ENCODE measurements at places on chromosomes 13 and 19. TPM values are rescaled to one million over a fixed set of nuclear protein-coding genes. Genes with fewer than 3 reads are reported as not detected.

DNA sequence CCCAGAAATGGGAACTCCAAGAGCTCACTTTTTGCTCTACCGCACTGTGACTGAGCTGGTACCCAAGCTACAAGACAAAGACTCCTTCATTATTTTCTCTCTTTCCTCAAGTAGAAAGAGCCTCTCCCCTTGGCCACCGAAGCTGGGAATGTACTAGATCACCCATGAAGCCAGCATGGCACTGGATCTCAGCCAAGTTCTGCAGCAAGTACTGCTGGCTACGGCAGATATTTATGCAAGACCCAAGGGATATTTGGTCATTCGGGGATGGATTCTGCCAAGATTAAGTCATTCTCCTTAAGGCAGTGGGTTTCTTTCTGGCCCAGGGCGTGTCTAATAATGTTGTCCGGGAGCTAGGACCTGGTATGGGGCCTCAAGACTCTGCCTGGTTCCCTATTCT is 633.5 kb downstream of the SLITRK1 start:
- no peak for DNase-seq

- no peak for DNase-seq
Observed at GRCh38 chr13:78015782-78016181, 97.2 kb upstream of the EDNRB start.

DNA sequence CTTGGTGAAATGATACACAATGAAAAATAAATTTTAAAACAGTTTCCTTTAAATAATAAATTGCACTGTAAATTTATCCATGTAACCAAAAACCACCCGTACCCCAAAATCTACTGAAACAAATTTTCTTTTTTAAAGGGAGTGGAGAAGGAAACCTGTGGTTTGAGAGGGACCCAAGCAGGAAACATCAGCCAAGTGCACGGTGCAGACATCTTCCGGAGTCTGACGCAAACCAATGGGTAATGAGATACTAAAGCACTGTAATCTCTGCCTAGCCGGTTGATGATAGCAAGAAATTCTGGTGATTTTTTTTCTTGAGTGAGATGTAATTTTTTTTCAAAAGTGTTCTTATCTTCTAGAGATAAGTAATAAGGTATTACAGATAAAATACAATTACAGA is 115.4 kb downstream of the ABCC4 start:
- DNase-seq: no peak

Gene IZUMO2
- total RNA-seq: not detected

Gene TMEM86B
- total RNA-seq: 1.7 TPM

Gene C19orf44
- total RNA-seq: 4.6 TPM

Gene ZNF229
- 3.4 TPM for total RNA-seq

Gene TIMM29
- 9.4 TPM for total RNA-seq

Gene PTPRH
- 1.6 TPM for total RNA-seq

Gene TMIGD2
- not detected for total RNA-seq

GRCh38 chr13:50261130-50261901 is 246.1 kb downstream of the KCNRG start:
- DNase-seq: no peak

Gene MRPS31
- total RNA-seq: 16.8 TPM

- DNase-seq: no peak
Observed at GRCh38 chr13:67094952-67095351, 135.2 kb downstream of the PCDH9 start.

Gene ERICH4
- not detected for total RNA-seq

Gene SMAD9
- 14.2 TPM for total RNA-seq

DNA sequence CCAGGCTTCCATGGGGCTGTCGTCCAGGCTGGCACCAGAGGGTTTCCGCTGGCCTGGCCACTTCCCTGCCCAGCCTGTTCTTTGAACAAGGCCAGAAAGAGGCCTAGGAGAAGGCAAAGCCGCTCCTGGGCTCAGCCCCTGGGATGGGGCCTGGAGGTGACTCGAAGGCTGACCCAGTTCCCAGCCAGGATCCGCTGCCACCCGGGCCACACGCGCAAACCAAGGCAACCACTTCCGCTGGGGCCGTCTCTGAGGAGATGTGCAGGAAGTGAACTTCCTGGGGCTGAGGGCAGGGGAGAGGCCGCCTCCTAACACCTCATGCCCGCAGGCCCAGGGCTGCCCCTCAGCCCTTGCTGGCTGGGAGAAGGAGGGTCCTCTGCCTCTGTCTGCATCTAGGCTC is 15.2 kb downstream of the PLEKHF1 start:
- DNase-seq: peak; percentile 86

DNA sequence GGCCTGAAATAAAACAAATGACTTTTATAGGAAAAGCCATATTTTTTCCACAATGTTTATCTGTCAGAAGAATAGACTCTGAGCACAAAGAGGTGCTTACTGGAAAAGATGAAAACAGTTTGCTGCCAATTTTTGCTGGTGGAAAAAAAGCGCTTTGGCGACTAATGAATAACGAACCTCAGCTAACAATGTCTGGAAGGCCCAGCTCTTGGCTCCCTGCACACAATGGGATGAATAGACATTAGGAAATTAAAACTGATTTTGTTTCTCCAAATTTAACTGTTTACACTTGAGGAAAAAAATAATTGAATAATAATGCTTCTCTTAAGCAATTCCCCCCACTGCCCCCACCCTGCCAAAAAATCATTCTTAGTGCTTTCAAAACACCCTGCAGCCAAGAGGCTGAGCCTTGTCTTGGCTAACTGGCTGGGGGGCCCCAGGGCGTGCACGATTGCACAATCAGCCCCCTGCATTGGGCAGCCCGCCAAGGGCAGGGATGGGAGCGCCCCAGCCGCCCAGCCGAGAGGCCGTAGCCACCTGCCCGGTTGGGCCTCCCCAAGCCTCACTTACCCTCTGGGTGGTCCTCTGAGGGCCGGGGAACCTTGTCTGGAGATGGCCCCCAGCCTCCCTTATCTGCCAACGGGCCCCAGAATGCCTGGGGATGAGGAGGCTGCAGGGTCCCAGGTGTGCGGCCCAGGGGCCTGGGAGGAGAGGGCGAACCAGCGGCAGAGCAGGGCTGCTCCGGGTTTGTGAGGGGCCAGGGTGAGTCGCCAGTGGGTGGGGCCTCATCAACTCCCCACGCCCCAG is 16.8 kb downstream of the CEBPG start:
- peak; percentile 84 for DNase-seq

Gene NCR1
- 0.29 TPM for total RNA-seq

DNA sequence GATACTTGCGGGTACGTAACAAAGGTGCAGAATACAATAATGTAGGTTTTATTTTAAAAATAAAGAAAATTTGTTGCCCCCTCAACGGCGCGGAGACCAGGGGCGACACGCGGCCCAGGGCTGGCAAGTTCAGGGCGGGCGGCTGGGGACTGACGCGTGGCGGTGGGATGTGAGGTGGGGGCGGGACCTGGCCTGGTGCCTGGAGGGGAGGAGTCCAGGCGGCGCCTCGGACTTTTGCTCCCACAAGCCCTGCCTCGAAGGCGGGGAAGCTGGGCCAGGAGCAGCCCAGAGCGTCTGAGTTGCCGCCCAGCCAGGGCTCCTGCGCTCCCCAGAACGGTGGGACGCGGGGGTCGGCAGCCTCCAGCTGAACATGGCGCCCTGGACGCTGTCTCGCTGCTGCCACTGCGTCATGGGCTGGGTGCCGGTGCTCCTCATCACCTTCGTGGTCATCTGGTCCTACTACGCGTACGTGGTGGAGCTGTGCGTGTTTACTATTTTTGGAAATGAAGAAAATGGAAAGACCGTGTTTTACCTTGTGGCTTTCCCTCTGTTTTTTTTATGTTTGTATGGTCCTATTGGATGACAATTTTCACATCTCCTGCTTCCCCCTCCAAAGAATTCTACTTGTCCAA is 1122.8 kb upstream of the ATXN8OS start:
- peak; percentile 77 for DNase-seq

Gene IGFL2
- 0.38 TPM for total RNA-seq

DNA sequence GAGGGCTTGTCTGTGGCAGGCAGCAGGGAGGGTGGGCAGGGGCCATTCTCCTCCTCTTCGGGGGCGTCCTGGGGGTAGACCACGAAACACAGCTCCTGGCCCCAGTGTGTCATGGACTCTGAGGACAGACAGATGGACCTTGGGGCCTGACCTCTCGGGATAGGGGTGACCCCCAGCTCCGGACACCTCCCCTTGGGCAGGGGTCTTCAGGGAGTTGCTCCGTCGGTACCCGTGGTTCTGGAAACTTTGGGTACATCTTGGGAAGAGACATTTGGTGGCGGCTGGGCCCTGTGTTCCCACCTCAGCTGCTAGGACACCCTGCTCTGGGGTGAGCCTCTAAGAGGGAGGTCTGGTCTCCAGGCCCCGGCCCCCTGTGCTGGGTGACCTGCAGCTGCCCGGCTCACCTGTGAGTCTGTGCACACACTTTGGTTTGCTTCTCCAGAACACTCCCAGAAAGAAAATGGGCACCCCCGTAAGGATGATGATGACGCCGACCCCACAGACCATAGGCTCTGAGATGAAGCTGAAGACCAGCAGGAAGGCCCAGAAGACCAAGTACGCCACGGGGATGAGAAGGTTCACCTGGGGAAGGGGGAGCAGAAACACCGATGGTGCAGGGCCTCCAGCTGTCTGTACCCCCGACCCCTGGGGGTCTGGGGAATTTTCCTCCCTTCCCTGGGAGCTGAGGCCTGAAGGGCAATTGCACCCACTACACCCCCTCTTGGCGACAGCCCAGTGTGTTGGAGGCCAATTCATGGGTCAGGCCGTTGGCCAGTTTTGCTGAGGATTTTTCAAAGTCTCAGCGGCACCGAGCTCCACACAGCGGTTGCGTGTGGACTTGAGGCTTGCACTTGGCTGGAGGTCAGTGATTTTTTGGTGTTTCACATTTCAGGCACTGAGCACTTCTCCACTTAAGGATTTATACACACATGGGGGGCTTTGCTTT is 15.0 kb downstream of the LRP3 start:
- DNase-seq: no peak

- DNase-seq: no peak
Observed at GRCh38 chr13:92164822-92165221, 766.4 kb downstream of the GPC5 start.

- no peak for DNase-seq
Observed at GRCh38 chr13:29497137-29497654, 98.3 kb downstream of the SLC7A1 start.

GRCh38 chr13:48068952-48069351 is 26.0 kb downstream of the MED4 start:
- no peak for DNase-seq

DNA sequence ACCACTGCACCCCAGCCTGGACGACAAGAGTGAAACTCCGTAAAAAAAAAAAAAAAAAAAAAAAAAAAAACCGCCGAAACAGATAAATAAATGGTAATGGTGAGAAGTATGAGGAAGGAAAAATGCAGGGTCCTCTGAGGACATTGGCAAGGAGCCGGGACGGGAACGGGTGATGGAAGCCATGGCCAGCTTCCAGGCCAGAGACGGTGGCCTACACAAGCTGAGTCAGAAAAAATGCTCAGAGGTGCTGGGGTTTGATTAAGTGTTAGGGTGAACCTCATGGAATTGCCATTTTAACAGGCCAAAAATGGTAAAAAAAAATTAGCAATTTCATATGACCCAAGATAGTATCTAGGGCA is 866 bp upstream of the ZSWIM4 start:
- DNase-seq: peak; percentile 93

DNA sequence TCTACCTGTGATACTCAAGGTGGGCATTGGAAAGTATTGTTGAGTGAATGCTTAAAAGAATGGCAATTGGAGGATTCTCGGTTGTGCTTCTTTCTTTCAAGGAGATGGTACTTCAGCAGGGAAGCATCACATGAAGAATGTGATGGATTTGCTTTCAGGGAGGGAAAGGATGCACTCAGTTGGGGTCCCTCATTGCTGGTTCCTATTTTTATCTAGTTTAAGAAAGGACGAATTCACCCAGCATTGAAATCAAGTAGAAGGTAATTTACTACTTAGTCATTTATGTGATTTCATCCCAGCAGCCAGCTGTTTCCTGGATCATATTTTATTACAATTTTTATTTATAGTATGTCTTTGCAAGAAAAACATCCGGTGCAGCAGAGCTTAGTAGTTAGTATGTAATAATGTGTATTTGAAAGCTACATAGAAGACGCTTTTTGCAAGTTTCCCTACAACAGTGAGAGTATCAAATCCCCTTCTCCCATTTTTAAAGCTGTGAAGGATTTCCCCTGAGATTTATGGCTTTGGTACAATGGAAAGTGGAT is 417.9 kb downstream of the GPC5 start:
- no peak for DNase-seq

DNA sequence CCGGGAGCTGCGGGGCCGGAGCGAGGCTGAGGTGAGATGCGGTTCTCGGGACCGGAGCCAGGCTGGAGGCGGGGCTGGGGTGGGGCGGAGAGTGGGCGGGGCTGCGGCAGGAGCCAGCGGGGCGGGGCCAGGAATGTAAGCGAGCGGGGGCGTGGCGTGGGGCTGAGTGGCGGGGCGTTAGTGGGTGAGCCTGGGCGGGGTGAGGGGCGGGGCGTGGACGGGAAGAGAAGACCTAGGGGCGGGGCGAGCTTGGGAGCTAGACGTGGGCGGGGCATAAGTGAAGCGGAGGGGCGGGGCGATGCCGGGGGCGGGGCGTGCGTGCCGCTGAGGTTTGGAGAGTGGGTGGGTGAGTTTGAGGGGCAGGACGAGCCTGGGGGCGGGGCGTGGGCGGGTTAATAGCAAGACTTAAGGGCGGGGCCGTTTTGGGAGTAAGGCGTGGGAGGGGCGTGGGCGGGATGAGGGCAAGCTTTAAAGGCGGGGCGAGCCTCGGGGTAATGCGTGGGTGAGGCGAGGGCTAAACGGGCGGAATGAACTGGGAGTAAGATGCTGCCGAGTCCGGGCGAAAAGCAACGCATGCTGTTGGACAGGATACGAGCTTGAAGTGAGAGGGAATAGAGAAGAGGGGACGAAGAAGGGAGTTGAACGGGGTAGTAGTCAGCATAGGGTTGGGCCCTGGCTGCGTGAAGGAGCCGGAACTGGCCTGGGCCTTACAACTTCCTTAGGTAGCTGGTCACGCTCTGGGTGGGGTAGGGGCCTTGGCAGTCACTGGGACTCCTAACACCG is 572 bp downstream of the SNAPC2 start:
- peak; percentile 100 for DNase-seq

Gene EPS8L1
- total RNA-seq: 2.1 TPM

DNA sequence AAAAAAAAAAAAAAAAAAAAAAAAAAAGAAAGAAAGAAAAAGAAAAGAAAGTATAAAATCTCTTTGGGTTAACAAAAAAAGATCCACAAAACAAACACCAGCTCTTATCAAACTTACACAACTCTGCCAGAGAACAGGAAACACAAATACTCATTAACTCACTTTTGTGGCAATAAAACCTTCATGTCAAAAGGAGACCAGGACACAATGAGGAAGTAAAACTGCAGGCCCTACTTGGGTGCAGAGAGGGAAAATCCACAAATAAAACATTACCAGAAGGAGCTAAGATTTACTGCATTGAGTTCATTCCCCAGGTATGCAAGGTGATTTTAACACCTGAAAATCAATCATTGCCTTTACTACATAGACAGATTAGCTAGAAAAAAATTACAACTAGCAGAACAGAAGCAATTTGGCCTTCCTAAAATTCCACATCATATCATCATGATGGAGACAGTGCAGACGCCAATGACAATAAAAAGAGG is 9.6 kb upstream of the CEACAM5 start:
- DNase-seq: no peak

DNA sequence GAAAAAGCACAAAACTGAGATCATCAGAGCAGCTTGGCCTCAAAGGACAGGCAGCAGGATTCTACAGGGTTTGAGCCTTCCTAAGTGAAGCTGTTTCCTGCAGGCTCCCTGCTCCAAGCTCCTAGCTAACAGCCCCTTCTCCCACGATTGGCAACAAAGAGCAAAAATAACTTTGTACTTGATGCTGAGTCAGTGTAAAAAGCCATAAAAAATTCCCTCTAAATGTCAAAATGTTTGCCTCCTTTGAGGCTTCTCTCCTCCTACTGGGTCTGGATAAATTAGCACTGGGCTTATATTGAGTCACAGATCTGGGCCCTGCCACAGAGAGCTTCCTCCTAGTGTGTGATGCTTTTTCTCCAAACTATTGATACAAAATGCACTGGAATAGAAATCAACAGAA is 153.3 kb downstream of the TNFRSF19 start:
- no peak for DNase-seq
